MG63 (cell line): ENCODE measurements at places on chromosomes 5 and 9.
A peak's percentile ranks its signal among the peaks of the same experiment; 100 is the strongest.

GRCh38 chr9:115847216-115847615 lies 306.4 kb upstream of the PAPPA start:
- no peak for DNase-seq

DNA sequence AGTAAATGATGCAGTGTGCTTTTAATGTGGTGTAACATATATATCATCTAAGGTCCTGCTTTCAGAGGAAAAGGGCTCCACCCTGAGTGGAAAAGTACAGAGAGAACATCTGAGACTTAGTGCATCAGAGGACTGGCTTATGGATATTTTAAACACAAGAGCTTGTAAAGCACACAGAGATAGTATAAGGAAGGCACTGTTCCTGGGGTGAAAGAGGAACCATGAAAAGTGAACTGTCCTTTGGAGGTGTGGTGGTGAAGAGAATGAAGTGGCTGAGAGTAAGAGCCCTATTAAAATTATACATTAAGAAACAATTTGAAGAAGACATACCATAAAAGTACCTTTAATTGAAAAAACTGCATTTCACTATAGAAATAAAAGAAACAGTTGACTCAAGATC lies 68.9 kb downstream of the CSF2 start:
- DNase-seq, result no peak

- no peak for DNase-seq
Observed at GRCh38 chr9:130185490-130186031, 13.4 kb downstream of the NCS1 start.

GRCh38 chr5:147310059-147310704 lies 75.4 kb downstream of the STK32A start:
- peak; percentile 95 for DNase-seq

DNA sequence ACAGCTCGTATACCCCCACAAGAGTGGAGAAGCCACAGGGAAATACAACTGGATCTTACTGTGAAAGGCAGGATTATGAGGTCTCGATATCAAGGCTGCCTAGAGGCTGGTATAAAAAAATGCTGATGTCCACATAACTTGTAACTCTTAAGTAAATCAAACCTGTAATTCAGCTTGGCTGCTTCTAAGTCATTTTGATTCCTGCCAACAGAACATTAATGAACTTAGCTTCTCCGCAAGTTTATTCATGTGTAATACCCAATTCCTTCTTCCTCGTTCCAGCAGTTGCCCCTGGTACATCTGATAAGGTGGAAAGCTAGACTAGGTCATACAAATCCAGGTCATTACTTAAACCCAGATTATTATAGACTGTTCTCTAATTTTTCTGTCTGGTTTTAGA lies 16.4 kb upstream of the SMIM15 start:
- DNase-seq, result no peak

DNA sequence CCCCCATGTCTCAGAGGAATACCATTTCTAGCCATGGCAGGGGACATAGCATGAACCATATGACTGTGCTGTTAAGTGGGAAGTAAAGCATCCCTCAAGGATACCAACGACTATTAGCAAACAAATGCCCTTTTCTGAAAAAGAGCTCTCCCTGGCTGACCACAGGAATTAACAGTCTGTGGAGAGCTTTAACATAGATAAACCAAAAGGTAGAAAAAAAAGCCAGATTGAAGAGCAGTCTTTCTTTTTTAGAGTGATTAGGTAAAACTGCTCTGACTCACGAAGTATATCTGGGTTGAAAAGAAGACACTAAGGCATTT lies 532.7 kb upstream of the DMAC1 start:
- DNase-seq, result no peak
